Naive thymus-derived CD8-positive, alpha-beta T cell (primary cell): ENCODE measurements at places on chromosomes 4 and X. TPM values are rescaled to one million over a fixed set of nuclear protein-coding genes. Genes with fewer than 3 reads are reported as not detected.

GRCh38 chr4:184655889-184656869 lies 6.6 kb downstream of the PRIMPOL start:
- peaks cover 16% of the 10 kb centered on the region for H3K4me1 ChIP-seq
- H3K27me3 ChIP-seq = no peaks in the 10 kb centered on the region
- no peak overlapping the region for H3K4me3 ChIP-seq
- DNase-seq = no peak
- H3K27ac ChIP-seq = no peak overlapping the region

The DCAF12L1 gene
- not detected for polyA plus RNA-seq

The TLR1 gene
- polyA plus RNA-seq = 7.9 TPM

The GPRIN3 gene
- polyA plus RNA-seq = 3.3 TPM

DNA sequence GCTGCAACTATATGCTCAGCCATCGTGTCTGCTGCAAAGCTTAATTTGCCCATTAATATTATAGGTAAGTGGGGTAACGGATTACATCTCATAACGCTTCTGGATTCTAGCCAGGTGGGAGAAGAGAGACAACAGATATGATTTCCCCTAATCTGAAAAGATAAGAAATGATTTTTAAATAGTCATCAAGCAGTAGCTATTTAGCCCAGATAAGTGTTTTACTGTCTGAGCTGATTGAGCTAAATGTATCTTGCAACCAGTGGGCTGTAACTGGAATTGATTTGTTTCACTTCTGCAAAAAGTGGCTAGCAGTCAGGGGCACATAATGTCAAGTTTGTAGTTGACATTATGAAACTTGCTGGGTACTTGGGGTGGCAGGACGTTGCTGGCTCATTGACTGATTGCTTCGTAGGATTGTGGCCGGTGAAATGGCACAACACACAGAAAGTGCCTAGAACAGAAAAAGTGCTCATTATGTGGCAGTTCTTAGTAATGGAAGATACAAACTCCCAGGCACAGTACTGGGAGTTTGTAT lies 18.5 kb downstream of the LAP3 start:
- no peaks in the 10 kb centered on the region for H3K27me3 ChIP-seq
- DNase-seq = no peak
- H3K4me1 ChIP-seq = peaks cover 4% of the 10 kb centered on the region
- peaks cover 41% of the 10 kb centered on the region for H3K36me3 ChIP-seq

The ARHGAP6 gene
- not detected for polyA plus RNA-seq
